Stimulated activated CD4-positive, alpha-beta T cell treated with anti-CD3 and anti-CD28 coated beads, TNF-alpha, amount 100 ng/mL, for 1 hour (primary cell): ENCODE measurements at places on chromosomes 5 and 9.

GRCh38 chr9:131889437-131890251 lies 149.8 kb upstream of the RAPGEF1 start:
- DNase-seq: no peak

DNA sequence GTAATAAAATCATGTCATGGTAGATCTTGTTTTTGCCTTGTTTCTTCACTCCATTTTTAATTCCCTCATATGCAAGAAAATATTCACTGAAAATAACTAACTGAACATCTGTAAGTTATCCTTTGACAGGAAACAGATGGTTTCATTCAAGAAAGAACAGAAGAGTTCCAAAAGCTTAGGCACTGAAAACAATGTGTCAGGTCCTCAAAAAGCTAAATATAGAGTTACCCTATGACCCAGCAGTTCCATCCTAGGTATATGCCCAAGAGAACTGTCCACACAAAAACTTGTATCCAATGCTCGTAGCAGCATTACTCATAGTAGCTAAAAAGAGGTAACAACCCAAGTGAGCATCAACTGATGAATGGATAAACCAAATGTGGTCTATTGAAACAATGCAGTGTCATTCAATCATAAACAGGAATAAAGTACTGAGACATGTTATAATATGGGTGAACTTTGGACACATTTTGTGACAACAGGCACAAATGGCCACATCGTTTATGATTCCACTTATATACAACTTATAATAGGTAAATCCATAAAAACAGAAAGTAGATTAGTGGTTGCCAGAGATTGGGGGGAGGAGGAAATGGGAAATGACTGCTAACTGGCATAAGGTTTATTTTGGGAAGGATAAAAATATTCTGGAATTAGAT lies 231.0 kb downstream of the FRMD3 start:
- DNase-seq: no peak

GRCh38 chr5:4639946-4640345 lies 500.2 kb upstream of the ADAMTS16 start:
- DNase-seq: no peak

- no peak for DNase-seq
Observed at GRCh38 chr5:142846406-142846805, 76.2 kb downstream of the ARHGAP26 start.

GRCh38 chr5:93674866-93675459 lies 66.4 kb downstream of the POU5F2 start:
- no peak for DNase-seq

DNA sequence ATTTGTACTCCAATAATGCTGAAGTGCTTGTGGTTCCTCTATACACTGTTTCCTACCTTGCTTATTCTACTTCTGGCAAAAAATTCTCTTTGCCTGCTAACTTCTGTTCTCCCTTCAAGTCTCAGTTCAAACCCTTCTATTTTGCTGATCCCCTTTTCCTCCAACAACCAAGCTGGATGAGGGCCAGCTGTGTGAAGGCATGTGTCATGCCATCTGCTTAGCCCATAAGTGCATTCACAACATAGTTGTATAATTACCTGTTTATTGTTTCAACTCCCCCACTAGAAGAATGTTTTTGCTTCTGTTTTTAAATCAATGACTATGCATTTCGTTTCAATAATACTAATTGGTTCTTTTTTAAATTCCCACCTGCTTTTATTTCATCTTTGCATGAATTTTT lies 1951.4 kb upstream of the WWC1 start:
- DNase-seq: no peak

GRCh38 chr9:120474591-120475243 lies 105.2 kb downstream of the CDK5RAP2 start:
- DNase-seq: no peak

DNA sequence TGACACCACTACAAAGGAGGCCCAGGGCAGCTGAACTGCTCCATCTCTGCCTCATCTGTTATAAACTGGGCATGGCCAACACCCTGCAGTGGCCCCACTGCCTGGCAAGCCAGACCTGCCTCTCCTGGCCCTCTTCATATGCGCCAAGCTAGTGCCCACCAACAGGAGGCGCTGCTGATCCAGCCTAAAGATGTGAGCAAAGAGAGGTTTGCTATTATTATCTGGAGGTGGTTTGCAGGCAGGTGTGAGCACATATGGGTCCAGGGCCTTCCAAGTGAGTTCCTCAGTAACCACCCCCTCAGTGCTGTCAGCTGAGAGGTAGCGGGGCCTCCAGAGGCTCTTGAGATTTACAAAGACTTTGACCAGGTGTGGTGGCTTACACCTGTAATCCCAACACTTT lies 232.2 kb downstream of the SYK start:
- no peak for DNase-seq

- no peak for DNase-seq
Observed at GRCh38 chr9:70413464-70413798, 1.0 kb downstream of the KLF9 start.

- no peak for DNase-seq
Observed at GRCh38 chr9:1046639-1047572, 3.3 kb upstream of the DMRT2 start.

GRCh38 chr5:151819830-151820229 lies 48.1 kb downstream of the G3BP1 start:
- DNase-seq: no peak
